Esophagus squamous epithelium (tissue), 5 donors: ENCODE measurements at places on chromosomes 3 and 15.

- DNase-seq = no peak
Measured at GRCh38 chr3:15108869-15109268, 9.9 kb upstream of the RBSN start.

GRCh38 chr3:160665784-160666526 lies 11.0 kb upstream of the ARL14 start:
- DNase-seq = no peak

DNA sequence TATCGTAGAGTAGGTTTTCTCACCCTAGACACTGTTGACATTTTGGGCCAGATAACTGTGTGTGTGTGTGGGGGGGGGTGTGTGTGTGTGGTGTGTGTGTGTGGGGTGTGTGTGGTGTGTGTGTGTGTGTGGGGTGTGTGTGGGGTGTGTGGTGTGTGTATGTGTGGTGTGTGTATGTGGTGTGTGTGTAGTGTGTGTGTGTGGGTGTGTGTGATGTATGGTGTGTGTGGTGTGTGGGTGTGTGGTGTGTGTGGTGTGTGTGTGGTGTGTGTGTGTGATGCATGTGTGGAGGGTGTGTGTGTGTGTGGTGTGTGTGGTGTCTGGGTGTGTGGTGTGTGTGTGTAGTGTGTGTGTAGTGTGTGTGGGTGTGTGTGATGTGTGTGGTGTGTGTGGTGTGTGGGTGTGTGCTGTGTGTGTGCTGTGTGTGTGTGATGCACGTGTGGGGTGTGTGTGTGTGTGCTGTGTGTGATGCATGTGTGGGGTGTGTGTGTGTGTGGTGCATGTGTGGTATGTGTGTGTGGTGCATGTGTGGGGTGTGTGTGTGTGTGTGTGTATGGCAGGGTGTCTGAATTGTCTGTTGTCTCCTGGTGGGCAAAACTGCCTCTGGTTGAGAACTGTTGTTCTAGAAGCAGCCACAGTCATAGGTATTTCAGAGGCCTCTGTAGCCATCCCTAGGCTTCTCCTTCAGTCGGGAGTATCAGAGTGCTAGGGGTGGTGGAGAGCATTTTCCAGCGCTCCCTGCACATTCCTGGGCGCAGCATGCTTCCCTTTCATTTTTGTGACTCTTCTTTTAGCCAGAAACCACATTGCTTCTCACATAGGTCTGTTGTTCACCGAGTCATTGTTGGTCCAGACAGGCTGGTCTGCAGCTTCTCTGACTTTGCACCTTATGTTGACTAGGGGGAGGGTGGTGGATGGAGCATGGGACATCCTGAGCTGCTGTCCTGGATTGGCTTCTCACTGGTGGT lies 84.4 kb downstream of the THSD4 start:
- no peak for DNase-seq

- DNase-seq = no peak
Measured at GRCh38 chr3:24648063-24648462, 153.4 kb upstream of the THRB start.

DNA sequence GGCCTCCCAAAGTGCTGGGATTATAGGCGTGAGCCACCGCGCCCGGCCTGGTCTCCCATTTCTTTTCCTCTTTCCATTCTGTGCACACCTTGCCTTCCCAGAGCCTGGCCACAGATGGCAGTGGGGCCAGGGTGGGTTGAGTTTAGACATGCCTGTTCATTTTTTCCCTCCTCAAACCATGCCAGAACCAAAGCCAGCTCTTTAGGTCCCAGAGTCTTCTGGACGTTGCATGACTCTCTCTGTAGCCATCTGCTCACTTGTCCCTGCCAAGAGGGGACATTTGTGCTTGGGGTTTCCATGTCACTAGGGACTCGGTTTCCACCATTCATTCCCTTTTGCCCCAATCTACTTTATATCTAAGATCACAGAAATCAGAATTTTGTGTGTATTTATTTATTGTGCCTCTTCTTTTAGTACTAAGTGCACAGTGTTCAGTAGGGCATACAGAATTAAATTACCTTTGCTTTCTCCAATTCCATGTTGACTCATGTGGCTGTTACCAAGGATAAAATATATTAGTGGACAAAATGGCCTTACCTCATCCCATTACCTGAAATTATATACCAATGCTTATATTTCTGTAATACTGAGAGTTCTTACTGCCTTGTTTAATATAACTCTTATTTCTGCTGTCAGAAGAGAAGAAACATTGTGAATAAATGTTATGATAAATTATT lies 49.6 kb downstream of the USP13 start:
- no peak for DNase-seq

DNA sequence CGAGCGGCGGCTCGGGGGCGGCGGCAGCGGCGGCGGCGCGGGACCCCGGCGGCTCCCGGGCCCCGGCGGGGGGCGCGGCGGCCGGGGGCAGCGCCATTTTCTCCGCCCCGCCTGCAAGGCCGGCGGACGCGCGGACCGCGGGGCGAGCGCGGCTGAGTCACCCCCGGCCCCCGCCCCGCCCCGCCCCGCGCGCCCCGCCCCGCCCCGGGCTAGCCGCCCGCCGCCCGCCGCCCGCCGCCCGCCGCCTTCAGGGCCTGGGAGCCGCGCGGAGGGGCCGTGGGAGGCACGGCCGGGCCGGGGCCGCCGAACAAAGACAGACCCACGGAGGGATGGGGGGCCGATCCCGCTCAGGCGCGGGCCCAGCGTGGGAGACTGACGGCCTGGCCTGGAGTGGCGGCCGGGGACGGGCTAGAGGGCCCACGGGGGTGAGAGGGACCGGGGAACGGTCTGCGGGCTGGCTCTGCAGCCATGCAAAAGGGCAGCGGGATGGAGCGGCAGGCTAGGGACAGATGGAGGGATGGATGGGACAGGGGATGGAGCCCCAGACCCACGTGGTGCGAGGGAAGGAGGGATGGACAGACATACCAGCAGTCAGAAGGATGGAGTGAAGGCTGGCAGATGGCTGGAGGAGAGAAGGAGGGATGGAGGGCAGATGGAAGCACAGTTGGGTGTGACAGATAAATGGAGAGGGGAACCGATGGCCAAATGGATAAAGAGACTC lies at the start of gene EIF4E3:
Gene EIF4E3 (minus strand): TSS at position 132 of the 721 bp plus-strand sequence. CDS start 35 bp downstream, at position 97.
- DNase-seq = no peak

DNA sequence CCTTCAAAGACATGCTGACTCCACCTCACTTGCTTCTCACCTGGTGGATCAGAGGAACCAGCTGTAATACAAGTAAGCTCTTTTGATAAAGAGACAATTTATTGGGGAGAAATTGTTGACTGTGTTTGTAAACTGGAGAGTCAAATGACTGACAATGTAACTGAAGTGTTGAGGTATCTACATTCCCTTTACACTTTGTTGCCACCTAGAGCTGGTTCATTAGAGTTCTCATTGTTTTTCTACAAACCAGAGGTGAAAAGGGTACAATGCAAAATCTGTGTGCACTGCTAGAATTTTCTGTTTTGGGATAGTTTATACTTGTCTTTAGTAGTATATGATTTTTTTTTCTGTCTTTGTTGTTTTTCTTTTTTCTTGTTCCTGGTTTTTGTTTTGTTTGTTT lies 8.7 kb upstream of the LRRC58 start:
- DNase-seq = no peak

DNA sequence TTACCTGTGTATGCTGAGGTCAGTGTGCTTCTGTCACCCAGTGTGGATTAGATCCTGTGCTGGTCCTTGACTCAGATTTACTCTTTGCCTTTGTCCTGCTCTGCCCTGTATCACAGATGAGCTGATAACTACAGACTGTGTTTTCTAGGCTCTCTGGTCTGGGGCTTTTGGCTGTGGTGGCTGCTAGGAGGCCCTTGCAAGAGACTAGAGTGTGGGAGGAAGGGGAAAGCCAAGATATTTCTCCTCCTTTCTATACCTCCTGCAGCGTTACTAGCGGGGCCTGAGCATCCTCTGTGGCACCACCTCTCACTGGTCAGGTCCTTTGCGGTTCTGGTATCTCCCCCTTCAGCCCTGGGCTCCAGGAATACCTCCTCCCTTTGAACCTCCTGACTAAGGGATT lies 282.3 kb upstream of the TBC1D5 start:
- DNase-seq = no peak

DNA sequence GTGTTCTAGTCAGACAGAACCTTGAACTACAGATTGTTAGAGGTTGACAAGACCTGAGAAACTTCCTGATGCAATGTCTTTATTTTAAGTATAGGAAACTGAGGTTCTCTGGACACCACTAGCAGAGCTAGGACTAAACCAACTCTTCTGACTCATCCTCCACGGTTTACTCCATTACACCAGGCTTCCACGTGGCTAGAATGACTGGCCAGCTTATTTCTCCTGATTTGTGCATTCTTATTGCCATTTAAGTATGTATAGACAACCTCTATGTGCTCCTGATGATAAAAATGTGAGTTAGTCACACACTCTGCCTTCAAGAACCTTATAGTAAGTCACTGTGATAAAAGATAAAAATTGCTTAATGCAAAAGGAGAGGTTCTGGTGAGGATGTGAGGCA lies 182.7 kb downstream of the MEX3B start:
- DNase-seq = no peak

DNA sequence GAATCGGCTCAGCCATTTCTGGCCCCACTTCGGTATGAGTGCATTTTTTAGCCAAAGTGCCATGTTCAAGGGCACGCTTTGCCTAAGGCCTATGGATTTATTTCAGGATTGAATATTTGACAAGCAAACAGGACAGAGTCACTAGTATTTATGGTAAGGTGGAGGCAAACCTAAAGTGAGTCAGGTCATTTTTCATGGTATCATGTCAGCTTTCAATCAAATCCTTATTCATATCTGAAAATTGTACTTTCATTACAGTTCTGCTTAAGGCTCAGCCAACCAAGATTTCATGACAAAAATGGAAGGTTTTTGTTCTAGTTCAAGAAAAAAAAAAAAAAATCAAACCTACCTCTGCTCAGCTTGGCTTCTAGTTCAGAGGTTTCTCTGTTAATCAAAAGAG lies 30.5 kb upstream of the ICE2 start:
- DNase-seq = no peak

GRCh38 chr15:40241269-40242212 lies 2.7 kb downstream of the PAK6 start:
- no peak for DNase-seq
